ENCODE measurements at places on chromosomes 13 and 19.

DNA sequence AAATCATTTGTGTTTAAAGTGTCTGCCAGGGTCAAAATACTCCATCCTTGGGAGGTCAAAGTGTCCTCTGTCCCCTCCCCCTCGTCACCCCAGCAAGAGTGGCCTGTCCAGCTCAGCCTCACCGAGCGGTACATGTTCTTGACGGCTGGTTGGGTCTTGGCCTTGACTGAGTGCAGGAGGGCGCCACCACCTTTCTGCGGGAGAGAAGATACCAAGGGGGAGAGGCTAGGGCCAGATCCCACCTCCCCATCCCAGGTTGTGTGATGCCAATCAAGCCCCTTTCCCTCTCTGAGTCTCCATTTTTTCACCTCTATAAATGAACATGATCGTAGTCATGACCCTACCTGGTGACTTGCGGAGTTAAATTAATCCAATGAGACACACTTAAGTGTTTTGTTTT is 6.1 kb downstream of the CRB3 start:
- no peak for DNase-seq

GRCh38 chr19:47603706-47604565 is 5.0 kb upstream of the BICRA start:
- DNase-seq, result no peak

- DNase-seq, result peak; percentile 64
Observed at GRCh38 chr13:82717249-82717648, 1165.0 kb downstream of the SLITRK1 start.

- DNase-seq, result peak; percentile 90
Observed at GRCh38 chr13:23701636-23702035, 131.4 kb downstream of the TNFRSF19 start.

GRCh38 chr19:34525001-34525400 is 43.4 kb downstream of the WTIP start:
- no peak for DNase-seq

DNA sequence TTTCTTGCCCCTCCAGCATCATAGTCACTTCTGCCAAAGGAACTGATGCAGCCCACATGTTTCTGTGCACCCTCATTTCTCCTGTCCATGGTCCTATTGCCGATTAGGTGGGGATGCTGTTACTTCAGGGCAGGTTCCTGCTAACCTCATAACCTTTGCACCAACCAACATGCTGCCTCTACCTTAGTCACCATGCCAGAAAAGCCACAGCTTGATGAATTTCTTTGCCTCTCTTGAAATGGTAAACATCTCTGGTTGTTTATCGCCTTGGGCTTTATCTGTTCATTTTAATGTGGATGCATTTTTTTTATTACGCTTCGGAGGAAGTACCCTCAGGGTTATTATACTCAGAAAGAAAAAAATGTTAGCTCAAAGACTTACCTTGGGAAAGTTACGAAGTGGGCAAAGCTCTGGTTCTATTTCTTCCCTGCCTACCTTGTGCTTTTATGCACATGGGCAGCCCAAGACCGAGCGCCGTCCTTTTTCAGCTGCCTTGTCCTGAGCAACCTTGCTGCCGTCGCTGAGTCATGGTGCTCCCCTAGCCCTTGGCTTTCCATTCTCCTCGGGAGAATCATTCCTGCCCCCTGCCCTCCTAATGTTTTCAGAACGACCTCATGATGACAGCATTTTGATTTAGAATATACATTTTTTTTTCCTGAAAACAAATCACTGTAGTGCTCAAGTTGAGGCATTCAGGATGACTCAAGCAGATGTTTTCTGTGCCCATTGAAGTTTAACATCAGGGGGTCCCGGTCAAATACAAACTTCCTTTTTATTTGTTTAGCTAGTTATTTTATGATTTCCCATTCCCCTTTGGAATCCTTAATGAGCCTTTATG is 280.0 kb downstream of the SHISA2 start:
- no peak for DNase-seq

DNA sequence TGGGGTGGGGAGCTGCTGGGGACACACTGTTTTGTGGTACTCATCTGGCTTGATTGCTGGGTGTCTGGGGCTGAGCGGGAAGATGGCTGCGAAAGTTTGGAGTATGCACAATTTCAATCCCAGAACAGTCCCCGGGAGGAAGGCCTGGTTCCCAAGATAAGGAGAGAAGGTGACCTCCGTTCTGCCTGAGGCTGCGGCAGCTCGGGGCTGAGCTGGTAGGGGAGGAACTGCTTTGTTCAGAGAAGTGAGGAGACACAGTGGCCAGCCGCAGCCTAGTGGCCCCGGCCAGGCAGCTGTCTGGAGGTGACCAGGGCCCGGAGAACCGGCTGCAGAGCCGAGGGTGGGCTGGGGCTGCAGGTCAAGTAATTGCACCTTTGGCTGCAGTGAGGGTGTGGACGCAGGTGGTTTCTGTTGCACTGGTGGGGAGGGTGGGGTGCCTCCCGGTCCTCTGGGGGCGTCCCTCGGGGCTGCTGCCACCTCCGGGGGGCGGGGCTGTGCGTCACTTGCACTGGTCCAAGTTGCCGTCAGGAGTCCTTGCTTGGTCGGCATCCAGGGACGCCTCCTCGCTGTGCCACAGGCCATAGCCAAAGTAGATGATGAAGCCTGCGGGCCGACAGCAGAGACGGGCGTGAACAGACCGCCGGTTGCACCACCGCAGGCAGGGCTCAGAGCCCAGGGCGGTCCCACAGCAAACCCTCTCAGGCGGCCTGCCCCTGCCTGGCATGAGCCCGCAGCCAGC is 81.3 kb downstream of the SLC7A1 start:
- peak; percentile 77 for DNase-seq

GRCh38 chr13:76768384-76768783 is 117.8 kb downstream of the KCTD12 start:
- DNase-seq, result no peak

DNA sequence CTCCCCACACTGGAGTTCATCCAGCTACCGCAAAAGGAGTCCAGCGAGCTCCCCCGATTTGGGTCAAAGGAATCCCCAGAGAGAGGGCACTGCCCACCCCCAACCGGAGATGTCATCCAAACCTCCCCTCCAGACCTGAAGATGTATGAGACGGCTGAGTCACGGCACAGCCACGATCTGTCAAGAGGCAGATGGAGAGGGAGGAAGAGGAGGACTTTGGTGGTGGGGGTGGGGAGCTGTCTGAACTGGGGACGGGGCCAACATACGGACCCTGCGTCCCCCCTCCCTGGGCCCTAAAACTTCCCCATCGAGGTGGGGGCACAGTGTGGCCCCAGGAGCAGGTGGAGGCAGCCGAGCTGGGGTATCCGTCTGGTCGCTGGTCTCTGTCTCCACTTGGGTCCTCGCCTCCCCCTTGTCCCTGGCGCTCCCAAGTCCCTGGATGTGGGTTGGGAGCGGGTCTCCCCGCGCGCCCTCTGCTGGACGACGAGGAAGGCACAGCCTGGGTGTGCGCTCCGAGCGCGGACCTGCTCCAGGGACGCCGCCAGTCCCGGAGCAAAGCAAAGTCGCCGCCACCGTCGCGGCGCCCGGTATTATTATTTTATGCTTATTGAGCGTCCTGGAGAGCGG is 3.8 kb downstream of the PDE4A start:
- peak; percentile 63 for DNase-seq

- peak; percentile 69 for DNase-seq
Observed at GRCh38 chr19:35178701-35179100, 24.2 kb downstream of the FXYD5 start.

Measured in AG10803 (cell line).